ENCODE measurements at places on chromosomes 6 and 20.

DNA sequence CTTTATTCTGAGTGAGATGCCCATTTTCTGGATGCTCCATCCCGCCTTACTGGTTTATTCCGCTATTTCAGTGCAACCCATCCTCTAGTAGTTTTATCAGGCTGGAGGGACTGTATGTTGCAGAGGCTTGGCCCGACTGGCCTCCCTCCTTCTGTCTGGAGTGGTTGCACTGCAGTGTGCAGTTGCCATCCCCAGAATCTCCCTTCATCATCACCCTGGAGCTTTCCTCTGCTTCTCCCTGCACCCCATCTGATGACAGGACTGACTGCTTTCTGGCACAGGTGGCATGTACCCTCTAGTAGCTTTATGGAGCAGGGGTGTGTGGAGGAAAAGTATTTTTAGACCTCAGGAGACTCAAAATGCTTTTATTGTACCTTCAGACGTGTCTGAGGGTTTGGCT lies 21.1 kb downstream of the WRNIP1 start:
- no peak for DNase-seq

- DNase-seq: no peak
Observed at GRCh38 chr6:169862043-169862891, 110.8 kb downstream of the ERMARD start.

DNA sequence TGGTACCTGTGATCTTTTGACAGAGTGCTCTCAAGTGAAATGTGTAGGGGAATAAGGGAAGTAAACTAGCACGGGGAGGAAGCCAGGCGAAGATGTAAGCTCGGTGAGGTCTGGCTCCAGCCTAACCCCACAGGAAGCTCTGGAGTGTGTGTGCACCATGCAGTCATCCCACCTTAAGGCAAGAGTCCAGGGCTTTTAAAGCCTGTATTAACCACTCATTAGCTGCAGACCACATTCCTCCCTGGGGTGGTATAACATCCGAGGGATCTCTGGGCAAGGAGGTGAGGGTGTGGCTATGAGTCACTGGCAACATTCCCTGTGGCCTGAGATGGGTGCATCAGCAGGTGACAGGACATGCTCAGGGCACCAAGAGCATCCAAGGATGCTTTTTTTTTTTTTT lies 12.5 kb upstream of the RANBP9 start:
- no peak for DNase-seq

GRCh38 chr6:150430815-150431214 lies 62.0 kb downstream of the IYD start:
- DNase-seq: no peak

- DNase-seq: peak; percentile 37
Observed at GRCh38 chr20:2521369-2522305, 12.9 kb upstream of the ZNF343 start.
